Melanocyte of skin (primary cell): ENCODE measurements at places on chromosomes 5 and 9. TPM values are rescaled to one million over a fixed set of nuclear protein-coding genes. Genes with fewer than 3 reads are reported as not detected.

The GPRIN1 gene
- total RNA-seq, result 11.4 and 19.6 TPM in 2 replicates

The IL3 gene
- total RNA-seq, result not detected in 2 replicates

The GFI1B gene
- total RNA-seq, result under 0.01 TPM in 1 of 2 replicates, not detected in the other

The IL13 gene
- not detected in 2 replicates for total RNA-seq

The CCNI2 gene
- not detected in 2 replicates for total RNA-seq
